NCI-H82 (cell line): ENCODE measurements at places on chromosomes 12 and 14.

- DNase-seq: no peak
These were observed 176.6 kb downstream of the TTC7B start for GRCh38 chr14:90639641-90640040.

- DNase-seq: no peak
These were observed 7.9 kb downstream of the CD9 start for GRCh38 chr12:6208130-6208529.

DNA sequence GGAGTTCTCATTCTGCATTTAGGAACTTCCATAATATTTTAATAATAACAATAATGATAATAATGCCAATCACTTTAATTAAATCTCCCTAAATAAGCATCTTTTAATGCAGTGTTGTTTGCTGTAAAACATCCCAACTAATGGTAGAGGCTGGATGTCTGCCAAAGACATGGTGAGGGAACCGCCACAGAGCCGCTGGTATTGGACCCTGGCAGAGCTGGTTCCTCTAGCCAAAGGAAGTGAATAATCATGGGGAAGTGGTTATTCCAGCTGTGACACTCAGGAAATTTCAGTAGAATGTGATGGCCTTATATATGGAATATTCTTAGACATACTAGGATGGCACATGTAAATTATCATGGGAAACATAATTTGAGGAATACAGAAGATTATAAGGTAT lies 483.3 kb downstream of the ZFP36L1 start:
- DNase-seq: no peak

- no peak for DNase-seq
These were observed 8.2 kb downstream of the DMAC2L start for GRCh38 chr14:50320283-50320682.
